ENCODE measurements at places on chromosomes 5 and 9.

DNA sequence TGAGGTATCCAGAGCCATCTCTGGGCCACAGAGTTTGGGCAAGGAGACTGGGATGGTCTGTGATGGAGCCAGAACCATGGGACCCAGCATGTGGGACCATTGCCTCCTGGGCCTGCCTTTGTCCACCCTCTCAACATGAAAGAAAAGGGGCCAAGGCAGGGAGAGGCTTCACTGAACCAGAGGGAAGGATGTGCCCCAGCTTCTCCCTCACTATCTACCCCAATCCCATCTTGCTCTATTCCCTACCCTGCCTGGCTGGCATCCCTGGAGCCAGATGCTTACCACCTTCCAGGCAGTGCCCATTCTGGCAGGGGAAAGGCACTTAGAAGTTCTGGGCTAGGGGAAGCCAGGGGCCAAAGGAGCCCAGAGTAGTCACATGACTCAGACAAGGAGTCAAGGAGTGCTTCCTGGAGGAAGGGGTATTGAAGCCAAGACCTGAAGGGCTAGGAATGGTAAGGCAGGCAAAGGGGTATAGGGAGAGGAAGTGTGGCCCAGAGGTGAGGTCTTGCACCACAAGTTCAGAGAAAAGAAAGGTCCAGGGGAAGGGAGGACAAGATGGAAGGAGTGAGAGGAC is 9.8 kb downstream of the PDLIM4 start:
- DNase-seq, result no peak

DNA sequence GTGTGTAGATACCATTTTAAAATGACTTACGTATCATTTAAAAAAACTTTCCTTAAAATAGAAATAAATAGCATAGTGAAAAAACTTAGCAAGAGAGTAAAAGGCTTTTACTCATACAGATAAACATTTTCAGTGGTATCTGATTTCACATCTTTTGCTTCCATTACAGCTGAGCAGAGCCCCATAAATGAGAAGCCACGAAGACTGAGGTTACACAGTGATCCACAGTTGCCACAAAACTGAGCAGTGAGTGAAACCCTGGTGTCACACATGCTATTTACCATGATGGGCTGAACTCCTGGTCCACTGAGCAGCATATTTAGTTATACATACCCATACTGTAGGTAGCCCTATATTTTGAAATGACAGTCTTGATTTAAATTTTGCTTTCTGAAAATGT is 401.2 kb downstream of the KIAA0825 start:
- DNase-seq, result no peak

GRCh38 chr5:16736158-16736995 is 119.6 kb upstream of the RETREG1 start:
- DNase-seq, result no peak

- no peak for DNase-seq
These were observed 115.1 kb upstream of the CCDC152 start for GRCh38 chr5:42641336-42642005.

GRCh38 chr5:133497608-133498348 is 114.6 kb downstream of the FSTL4 start:
- no peak for DNase-seq

- no peak for DNase-seq
These were observed 37.1 kb downstream of the BNC2 start for GRCh38 chr9:16833296-16833835.

DNA sequence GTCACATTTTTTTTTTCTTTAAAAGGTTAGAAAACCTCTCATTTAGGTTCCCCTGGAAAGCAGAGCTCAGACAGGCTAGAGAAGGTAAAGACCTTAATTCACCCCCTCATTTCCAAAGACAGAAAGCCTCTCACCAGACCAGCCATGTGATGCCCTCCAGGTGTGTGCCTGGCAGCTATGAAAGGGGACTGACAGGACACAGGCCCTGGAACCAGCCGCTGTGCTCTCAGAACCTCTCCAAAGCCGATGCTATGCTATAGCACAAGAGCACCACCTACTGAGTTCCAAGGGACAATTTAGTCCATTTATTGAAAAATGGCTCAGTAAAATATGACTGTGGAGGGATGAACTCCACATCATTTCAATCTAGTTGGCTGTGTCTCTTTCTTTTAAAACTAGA is 48.8 kb downstream of the FANCC start:
- DNase-seq, result no peak

GRCh38 chr5:168590666-168591065 is 11.5 kb upstream of the PANK3 start:
- no peak for DNase-seq

DNA sequence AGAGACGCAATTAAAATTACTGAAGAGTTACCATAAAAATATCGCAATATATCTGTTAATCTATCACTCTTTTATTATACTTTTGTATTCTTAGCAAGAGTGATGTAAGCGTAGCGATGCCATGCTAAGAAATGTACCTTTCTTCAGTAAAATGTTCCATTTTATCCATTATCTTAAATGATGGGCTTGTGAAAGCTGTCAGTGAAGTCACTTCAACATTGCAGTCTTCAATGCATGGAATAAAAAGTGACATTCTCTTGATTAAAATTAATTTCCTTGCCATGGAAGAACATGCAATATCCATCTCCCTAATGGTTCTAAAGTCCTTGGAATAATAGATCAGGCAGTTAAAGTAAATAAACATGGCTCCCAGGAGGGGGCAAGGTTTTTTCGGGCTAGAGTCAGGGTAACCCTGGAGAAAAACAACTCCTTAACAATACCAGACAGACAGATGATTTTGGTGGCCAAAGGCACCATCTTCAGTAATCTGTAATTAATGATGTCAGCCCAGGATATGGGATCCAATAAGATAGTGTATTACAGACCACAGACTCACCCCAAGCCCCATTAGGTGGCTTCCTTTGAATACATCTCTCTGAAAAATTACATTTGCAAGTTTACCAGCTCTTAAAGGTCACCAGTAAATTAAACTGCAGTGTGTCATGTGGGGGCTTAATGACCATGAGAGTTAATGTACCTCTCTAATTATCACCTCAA is 677.1 kb downstream of the DTWD2 start:
- no peak for DNase-seq

GRCh38 chr5:573976-574375 is 38.2 kb upstream of the CEP72 start:
- no peak for DNase-seq

- no peak for DNase-seq
These were observed 441.5 kb downstream of the ENC1 start for GRCh38 chr5:74199005-74199404.

GRCh38 chr9:90285946-90286345 is 356.7 kb downstream of the DIRAS2 start:
- DNase-seq, result no peak

DNA sequence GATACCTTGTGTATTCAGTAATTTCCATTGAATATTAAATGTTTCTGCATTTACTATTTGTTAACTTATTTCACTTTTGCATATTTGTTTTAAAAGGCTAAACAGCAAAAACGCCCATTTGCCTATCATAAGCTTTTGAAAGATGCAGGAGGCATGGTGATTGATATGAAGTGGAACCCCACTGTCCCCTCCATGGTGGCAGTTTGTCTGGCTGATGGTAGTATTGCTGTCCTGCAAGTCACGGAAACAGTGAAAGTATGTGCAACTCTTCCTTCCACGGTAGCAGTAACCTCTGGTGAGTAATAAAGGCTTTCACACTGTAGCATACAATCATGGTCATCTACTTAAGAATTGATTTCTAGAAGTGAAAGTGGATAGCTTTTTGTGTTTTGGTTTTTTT is 3.8 kb downstream of the NUP214 start:
- no peak for DNase-seq

DNA sequence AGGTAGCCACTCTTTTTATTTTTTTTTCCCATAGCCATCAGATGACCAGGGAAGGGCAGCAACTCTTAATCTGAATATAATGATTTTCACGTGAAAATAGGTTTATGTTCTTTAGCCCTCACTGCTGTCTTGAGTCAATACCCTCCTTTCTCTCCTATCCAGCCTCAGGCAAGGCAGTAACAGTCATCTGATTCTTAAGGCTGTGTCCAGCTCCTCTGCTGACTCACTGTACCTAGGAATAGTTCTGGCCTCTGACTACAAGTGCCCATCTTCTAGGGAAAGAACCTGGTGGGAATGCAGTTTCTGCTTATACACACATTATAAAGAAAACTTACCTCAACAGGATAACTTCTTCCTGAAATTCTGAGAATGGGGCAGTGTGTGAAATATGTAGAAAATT is 30.7 kb downstream of the DHX29 start:
- DNase-seq, result no peak

DNA sequence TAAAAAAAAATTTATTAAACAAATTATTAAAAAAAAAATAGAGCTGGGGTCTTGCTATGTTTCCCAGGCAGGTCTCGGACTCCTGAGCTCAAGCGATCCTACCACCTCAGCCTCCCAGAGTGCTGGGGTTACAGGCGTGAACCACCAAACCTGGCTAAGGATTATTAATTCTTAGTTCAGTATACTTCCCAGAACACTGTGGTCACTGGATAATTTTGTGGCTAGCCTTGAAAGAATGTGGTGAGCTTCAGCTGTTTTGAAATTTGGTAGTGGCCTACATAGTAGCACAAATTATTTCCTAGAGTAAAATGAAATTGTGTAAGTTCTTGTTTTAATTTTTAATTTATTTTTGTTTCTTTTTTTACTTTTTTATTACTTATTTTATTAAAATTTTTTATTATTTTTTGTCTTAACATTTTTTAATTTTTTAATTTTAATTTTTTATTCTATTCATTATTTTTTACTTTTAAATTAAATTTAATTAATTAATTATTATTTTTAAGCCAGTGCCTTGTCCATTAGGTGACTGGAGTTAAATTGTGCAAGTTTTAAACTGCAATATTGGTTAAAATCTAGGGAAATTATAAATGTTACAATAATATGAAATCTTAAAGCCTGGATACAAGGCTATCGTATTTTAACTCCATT is 23.0 kb downstream of the ARRDC3 start:
- no peak for DNase-seq

GRCh38 chr9:98442114-98442513 is 186.7 kb upstream of the TBC1D2 start:
- no peak for DNase-seq

- DNase-seq, result no peak
These were observed 236.0 kb downstream of the CD180 start for GRCh38 chr5:66960369-66961137.

- no peak for DNase-seq
These were observed 171.4 kb downstream of the MCTP1 start for GRCh38 chr5:95113489-95113888.

- DNase-seq, result no peak
These were observed 109.6 kb downstream of the BAAT start for GRCh38 chr9:101274971-101275768.

- no peak for DNase-seq
These were observed 84.1 kb downstream of the TLE1 start for GRCh38 chr9:81605170-81605670.

DNA sequence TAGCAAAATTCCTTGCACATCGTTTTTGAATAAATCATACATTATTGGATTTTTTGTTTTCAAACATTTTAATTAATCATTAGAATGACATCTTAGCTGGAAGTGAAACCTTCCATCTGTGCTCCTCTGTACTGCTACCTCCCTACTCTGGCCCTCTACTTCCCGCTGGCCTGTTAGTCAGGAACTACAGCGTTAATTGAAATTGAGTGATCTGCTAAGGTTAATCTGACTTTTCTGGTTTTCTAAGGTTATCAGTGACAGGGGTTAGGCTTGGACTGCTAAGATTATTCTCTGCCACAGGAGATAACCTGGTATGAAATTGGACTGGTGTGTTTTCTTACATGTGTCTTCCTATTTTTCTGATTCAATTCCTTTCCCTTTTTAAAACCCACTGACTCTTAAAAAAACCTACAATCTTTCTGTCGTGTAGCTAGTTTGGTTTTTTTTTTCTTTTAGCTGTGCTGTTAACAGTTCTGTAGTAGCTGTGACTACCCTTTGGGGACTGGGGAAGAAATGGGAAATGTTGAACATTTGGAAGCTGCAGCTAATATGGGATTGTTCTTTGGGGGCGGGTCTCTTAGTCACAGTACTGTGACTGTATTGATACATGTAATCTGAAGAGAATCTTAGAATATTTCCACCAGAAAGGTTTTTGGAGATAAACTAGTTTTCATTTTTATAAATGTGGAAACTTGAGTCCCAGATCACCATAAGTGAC is 4.6 kb downstream of the KIF2A start:
- no peak for DNase-seq

DNA sequence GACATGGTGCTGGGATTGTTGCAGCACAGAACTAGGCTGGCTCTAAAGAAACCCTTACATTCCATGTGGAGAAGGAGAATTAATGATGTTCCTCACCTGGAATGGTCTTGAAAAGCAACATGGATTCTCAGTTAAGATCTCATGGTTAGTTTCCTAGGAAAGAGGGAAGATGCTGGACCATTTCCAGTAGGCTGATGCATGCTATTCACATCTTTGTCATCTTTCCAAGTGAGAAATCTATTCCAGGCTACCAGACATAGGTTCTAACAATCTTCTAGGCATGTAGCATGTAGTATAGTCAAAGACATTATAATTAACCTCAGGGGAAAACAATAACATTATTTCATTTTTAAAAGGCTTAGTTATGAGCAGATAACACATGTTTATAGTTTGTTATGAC is 44.3 kb downstream of the TMEM252 start:
- DNase-seq, result no peak

GRCh38 chr5:111170279-111170678 is 53.9 kb upstream of the CAMK4 start:
- DNase-seq, result no peak

DNA sequence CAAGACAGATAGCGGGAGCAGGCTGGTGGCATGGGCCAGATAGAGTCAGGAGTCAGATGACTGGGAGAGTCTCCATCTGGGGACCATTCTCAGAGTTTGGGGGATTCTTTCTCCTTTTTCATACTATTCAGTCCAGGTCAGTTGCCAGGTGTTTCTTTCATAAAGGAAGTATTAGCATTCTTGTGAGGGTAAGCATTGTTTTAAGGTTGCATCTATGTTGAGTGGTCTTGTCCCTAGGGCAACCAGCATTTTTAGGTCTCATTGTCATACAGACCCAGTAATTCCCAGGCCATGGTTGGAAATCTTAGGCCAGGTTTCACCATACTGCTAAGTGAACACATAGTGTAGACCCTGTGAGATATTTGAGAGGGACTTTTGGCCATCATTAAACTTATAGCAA is 122.3 kb upstream of the POC5 start:
- no peak for DNase-seq

DNA sequence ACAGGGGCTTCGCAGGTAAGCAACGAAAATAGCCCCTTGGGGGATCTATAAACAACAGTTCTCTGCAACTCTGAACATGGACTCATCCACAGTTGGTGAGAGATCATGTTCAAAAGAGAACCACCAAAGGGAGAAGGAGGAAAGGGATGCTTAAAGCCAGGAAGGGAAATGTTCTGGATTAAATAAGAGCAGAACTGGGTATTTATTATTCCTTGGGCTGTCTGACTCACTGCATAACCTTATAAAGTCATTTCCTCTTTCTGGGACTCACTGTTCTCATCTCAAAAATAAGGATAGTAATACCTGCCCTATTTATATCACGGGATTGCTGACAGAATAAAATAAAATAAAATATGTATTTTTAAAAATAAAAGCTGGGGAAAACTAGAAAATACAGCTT is 11.2 kb upstream of the MARCHF3 start:
- no peak for DNase-seq

All from GM10248 (cell line).